ENCODE measurements at places on chromosomes 1 and 21. TPM values are rescaled to one million over a fixed set of nuclear protein-coding genes. Genes with fewer than 3 reads are reported as not detected.

- H3K4me3 ChIP-seq = no peak overlapping the region
- DNase-seq = no peak
- no peaks in the 10 kb centered on the region for H3K4me1 ChIP-seq
- H3K27me3 ChIP-seq = 0 out of 2 replicates have a peak, but pooled peaks cover 11% of the 10 kb centered on the region
- no peaks in the 10 kb centered on the region for H3K36me3 ChIP-seq
- H3K27ac ChIP-seq = no peak overlapping the region
Measured at GRCh38 chr1:205832326-205832751, 17.6 kb downstream of the PM20D1 start.

DNA sequence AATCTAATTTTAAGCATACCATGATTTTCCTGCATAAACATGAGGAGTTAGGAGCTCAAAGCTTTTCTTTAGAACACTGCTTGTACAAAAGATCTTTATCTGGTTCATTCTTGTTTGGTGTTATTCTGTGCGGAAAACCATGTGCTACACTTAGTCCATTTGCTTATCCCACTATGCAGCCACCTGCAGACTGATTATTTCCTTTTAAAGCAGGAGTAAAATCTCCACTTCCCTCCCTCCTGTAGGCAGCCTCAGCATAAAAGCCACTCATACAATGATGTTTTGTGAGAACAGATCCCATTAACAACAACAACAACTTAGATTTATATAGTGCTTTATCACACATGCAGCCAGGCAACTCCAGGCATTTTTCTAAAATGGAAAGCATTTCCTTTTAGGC lies 355.3 kb upstream of the NEGR1 start:
- no peak overlapping the region for H3K27ac ChIP-seq
- H3K27me3 ChIP-seq = peaks cover 13% of the 10 kb centered on the region
- H3K36me3 ChIP-seq = no peaks in the 10 kb centered on the region
- no peak overlapping the region for H3K4me3 ChIP-seq

GRCh38 chr1:231485029-231485784 lies 43.3 kb upstream of the TSNAX start:
- H3K27ac ChIP-seq = no peak overlapping the region
- no peak overlapping the region for H3K4me3 ChIP-seq
- no peaks in the 10 kb centered on the region for H3K36me3 ChIP-seq
- H3K27me3 ChIP-seq = no peaks in the 10 kb centered on the region
- H3K4me1 ChIP-seq = 0 out of 2 replicates have a peak, but pooled peaks cover 6% of the 10 kb centered on the region
- DNase-seq = peak; percentile 9

The LIX1L gene
- 36.5 TPM for total RNA-seq

DNA sequence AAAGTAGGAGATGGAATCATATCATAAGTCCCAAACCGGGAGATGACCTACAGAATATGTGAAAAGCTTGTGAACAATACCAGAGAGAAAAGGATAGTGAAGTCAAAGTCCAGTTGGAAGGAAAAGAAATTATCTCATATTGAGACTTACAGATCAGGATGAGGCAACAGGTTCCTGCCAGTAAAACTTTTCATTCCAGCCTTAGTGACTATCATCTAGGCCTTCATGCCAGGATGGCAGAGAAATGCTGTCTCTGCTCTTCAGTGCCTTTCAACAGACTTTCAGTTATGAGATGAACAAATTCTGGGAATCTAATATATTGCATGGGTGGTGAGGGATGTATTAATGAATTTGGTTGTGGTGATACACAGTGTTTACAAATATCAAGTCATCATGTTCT lies 52.3 kb downstream of the NTMT2 start:
- no peaks in the 10 kb centered on the region for H3K27me3 ChIP-seq
- H3K36me3 ChIP-seq = no peaks in the 10 kb centered on the region
- DNase-seq = no peak
- no peak overlapping the region for H3K4me3 ChIP-seq
- H3K4me1 ChIP-seq = peaks cover 19% of the 10 kb centered on the region

DNA sequence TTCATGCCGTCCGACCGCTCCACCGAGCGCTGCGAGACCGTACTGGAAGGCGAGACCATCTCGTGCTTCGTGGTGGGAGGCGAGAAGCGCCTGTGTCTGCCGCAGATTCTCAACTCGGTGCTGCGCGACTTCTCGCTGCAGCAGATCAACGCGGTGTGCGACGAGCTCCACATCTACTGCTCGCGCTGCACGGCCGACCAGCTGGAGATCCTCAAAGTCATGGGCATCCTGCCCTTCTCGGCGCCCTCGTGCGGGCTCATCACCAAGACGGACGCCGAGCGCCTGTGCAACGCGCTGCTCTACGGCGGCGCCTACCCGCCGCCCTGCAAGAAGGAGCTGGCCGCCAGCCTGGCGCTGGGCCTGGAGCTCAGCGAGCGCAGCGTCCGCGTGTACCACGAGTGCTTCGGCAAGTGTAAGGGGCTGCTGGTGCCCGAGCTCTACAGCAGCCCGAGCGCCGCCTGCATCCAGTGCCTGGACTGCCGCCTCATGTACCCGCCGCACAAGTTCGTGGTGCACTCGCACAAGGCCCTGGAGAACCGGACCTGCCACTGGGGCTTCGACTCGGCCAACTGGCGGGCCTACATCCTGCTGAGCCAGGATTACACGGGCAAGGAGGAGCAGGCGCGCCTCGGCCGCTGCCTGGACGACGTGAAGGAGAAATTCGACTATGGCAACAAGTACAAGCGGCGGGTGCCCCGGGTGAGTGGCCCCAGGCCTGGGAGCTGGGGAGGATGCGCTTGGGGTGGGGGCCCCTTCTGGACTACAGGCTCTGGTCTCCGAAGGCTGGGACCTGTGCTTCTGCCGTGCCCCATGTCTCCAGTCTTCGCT lies 1.1 kb downstream of the SKI start:
- DNase-seq = peak; percentile 81
- H3K4me1 ChIP-seq = peaks cover 19% of the 10 kb centered on the region
- no peaks in the 10 kb centered on the region for H3K27me3 ChIP-seq

GRCh38 chr21:29133241-29133640 lies 2.8 kb downstream of the MAP3K7CL start:
- peaks cover 23% of the 10 kb centered on the region for H3K4me1 ChIP-seq
- DNase-seq = no peak
- H3K4me3 ChIP-seq = no peak overlapping the region

The PYHIN1 gene
- not detected for total RNA-seq

- H3K36me3 ChIP-seq = no peaks in the 10 kb centered on the region
- no peaks in the 10 kb centered on the region for H3K4me1 ChIP-seq
- no peak overlapping the region for H3K27ac ChIP-seq
- no peaks in the 10 kb centered on the region for H3K27me3 ChIP-seq
- no peak for DNase-seq
Measured at GRCh38 chr1:43551396-43551888, 20.8 kb downstream of the PTPRF start.

GRCh38 chr1:66711420-66711819 lies 40.8 kb upstream of the DYNLT5 start:
- no peak overlapping the region for H3K27ac ChIP-seq
- no peaks in the 10 kb centered on the region for H3K4me1 ChIP-seq
- DNase-seq = peak; percentile 39
- H3K36me3 ChIP-seq = no peaks in the 10 kb centered on the region
- H3K27me3 ChIP-seq = no peaks in the 10 kb centered on the region
- H3K4me3 ChIP-seq = no peak overlapping the region

DNA sequence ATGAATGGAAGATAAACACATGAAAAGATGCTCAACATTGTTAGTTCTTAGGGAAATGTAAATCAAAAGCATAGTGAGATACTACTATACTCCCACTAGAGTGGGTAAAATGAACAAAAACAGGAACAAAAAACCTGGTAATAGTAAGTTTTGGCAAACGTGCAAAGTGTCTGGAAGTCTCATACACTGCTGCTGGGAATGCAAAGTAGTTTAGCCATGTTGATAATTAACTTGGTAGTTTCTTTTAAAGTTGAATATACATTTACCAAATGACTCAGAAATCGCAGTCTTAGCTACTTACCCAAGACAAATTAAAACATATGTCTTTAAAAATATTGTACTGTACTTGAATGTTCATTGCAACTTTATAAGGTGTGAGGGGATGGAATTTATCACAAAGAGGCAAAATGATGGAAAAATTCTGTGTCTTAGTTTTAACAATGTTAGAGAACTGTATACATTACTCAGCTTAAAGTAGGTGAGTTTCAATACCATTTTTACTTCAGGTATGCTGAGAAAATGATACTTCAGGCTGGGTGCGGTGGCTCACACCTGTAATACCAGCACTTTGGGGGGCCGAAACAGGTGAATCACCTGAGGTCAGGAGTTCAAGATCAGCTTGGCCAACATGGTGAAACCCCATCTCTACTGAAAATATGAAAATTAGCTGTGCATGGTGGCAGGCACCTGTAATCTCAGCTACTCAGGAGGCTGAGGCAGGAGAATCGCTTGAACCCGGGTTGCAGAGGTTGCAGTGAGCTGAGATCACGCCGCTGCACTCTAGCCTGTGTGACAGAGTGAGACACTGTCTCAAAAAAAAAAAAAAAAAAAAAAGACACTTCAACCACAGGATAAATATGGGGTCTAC lies 102.3 kb downstream of the PDE4B start:
- no peaks in the 10 kb centered on the region for H3K27me3 ChIP-seq
- no peaks in the 10 kb centered on the region for H3K36me3 ChIP-seq
- no peak overlapping the region for H3K27ac ChIP-seq
- H3K4me3 ChIP-seq = no peak overlapping the region
- no peak for DNase-seq
